ENCODE measurements at places on chromosomes 7 and 10. TPM values are rescaled to one million over a fixed set of nuclear protein-coding genes. Genes with fewer than 3 reads are reported as not detected.
A peak's percentile ranks its signal among the peaks of the same experiment; 100 is the strongest.

Gene ADAMTS14
- 0.53 TPM for total RNA-seq

- peak; percentile 65 for DNase-seq
Measured at GRCh38 chr7:5421714-5422395, 1.8 kb downstream of the TNRC18 start.

DNA sequence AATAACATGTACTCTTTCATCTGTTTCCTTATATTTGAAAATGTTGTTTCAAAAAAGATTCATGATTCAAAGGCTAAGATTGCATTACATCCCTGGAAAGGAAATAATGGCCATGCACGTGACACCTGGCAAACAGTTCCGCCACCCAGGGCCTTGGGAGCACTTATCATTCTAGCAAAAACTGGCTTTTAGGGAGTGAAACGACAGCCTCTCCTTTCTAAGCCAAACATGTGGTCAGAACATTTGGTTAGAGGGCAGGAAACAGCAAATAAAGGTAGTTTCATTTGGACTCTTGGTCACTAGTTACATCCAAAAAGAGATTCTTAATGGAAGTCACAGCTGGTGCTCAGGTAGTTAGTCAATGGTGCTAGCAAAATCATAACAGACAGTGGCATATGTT, 83.5 kb downstream of the FAS start:
- DNase-seq = peak; percentile 61

Gene CYP2C9
- 0.18 TPM for total RNA-seq

GRCh38 chr10:49080071-49080470, 35.3 kb downstream of the VSTM4 start:
- DNase-seq = no peak

DNA sequence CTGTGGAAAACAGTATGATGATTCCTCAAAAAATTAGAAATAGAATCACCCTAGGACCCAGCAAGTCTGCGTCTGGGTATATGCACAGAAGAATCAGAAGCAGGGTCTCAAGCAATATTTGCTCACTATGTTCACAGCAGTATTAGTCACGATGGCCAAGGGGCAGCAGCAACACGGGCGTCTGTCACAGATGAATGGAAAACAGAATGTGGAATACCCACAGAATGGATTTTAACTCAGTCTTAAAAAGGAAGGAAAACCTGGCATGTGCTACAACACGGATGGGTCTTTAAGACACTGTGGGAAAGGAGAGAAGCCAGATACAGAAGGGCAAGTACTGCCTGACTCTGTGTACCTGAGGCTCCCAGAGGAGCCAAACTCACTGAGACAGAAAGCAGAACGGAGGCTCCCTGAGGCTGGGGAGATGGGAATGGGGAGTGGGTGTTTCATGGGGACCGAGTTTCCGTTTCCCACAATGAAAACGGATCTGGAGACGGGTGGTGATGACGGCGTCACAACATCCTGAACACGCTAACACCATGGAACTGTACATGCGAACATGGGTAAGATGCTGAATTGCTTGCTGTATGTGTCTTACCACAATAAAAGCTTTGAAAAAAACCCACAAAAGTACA, 36.7 kb upstream of the INPP5A start:
- no peak for DNase-seq

Gene SPOCK2
- total RNA-seq = 9.8 TPM

- DNase-seq = no peak
Measured at GRCh38 chr10:62912086-62912485, 95.9 kb upstream of the EGR2 start.

Gene ENTPD1
- 11.8 TPM for total RNA-seq

DNA sequence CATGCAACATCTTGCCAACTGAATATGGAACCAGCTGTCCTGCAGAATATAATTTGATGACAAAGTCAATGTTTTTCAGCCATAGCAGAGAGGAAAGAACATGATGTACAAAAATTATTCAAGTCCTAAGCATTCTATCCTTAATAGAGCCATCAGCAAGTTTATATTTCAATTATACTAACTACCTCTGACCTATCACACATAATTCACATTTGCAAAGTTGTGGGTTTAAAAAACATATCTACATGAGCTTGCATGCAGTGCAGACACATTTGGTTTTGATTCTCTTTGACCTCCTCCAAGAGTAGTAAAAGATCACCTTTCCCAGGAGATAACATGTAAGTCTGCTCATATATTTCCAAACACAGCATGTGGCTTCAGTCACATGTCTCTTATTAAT, 126.0 kb upstream of the FGFR2 start:
- DNase-seq = no peak

Gene TMEM270
- not detected for total RNA-seq

- no peak for DNase-seq
Measured at GRCh38 chr7:85457911-85458310, 271.1 kb upstream of the SEMA3D start.

- no peak for DNase-seq
Measured at GRCh38 chr7:28142650-28143049, 37.9 kb downstream of the JAZF1 start.

DNA sequence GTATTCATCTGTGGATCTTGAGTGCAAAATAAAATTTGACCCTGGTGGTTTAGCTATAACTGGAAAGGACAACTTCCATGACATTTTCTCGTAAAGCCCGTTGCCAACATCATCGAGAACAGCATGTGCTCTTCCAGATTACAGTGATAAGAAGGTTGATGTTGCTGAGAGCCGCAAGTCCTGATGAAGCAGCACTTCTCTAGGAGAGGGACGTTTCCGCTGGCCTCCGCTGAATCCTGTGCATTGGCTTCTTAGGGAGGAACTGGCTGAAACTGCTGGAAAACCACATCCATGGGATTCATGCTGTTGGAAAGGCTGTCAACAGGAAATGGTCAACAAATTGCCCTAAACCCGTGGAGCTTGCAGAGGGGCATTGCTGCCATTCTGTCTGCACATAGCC, 21.4 kb upstream of the ABCB5 start:
- DNase-seq = no peak

Gene RHEB
- 110 TPM for total RNA-seq

Gene MMS19
- total RNA-seq = 31.9 TPM

Gene EPO
- total RNA-seq = not detected

Gene ACHE
- total RNA-seq = 8.5 TPM

Gene WNT16
- not detected for total RNA-seq

DNA sequence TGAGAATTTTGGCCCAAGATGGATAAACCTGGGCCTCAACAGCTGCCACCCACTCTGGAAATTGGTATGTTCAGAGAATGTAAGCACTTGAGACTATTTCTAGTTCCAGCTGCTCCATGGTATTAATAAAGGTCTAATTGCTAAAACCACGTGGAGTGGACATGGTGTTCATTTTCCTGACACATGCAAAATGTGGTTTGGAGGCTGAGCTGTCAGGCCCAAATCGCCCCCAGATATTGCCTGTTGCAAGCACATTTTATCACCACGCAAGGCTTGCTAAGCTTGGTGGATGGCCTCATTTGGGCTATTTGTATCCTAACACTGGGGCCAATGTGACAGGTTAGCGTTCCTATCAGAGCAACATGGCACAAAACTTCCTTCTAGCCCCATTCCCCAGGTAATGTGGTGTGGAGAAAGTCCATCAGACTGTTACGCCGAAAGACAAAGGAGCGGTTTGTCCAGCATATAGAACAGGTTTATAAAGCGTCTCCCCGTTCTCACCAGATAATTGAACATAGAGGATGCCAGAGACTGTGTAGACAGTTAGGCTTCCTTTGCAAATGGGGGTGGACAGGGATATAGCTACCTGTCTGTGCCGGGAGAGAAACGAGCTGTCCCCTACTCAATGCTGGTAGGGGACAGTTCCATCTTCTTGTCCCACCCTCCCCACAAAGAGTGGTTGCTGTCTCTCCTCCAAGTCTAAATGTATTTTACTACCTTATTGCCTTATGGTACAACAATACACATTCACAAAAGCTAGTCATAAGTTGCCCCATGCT, 78.0 kb upstream of the ANKRD1 start:
- DNase-seq = no peak

DNA sequence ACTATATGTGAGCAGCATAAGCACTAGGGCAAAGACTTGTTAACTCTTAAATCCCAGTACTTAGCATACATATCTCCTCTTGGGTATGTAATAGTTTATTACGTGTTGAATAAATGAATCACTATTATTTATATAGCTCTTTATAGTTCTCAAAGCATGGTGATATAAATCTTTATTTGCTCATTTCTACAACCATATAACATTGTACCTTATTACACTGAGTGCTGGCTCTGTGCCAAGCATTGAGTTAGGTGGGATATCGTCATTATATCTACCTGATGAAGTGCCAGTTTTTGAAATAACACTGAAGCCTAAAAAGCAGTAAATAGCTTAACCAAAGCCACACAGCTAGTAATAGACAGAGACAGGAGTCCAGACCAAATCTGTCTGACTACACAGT, 27.9 kb downstream of the AHR start:
- DNase-seq = no peak

Gene ADIRF
- total RNA-seq = 269 TPM

- no peak for DNase-seq
Measured at GRCh38 chr10:15609246-15609645, 110.5 kb downstream of the ITGA8 start.

DNA sequence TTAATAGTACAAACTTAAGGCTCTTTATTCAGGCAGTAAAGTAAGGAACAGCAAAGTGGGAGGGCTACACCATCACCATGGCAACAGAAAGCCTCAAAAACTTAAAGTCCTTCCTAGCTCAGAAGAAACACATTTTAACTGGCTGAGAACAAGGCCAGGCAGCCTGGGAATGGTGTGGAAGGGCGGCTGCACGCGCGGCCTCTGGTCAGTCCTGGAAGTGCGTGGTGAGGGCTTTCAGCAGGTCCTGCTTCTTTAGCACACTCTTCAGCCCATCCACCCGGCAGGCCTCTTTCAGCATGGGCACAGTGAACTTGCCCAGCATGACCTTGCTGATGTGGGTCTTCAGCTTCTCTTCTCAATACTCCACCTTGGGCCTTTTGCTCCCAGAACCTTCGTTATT, 133.0 kb downstream of the CYP26A1 start:
- no peak for DNase-seq

- DNase-seq = no peak
Measured at GRCh38 chr7:43631559-43631958, 48.7 kb downstream of the STK17A start.

- DNase-seq = peak; percentile 66
Measured at GRCh38 chr10:110410329-110411046, 87.2 kb upstream of the DUSP5 start.

- DNase-seq = no peak
Measured at GRCh38 chr10:11224792-11225416, 207.2 kb downstream of the CELF2 start.

GRCh38 chr10:80410578-80411145, 2.3 kb downstream of the PRXL2A start:
- DNase-seq = no peak

GRCh38 chr10:121828045-121828444, 99.8 kb downstream of the ATE1 start:
- DNase-seq = no peak

DNA sequence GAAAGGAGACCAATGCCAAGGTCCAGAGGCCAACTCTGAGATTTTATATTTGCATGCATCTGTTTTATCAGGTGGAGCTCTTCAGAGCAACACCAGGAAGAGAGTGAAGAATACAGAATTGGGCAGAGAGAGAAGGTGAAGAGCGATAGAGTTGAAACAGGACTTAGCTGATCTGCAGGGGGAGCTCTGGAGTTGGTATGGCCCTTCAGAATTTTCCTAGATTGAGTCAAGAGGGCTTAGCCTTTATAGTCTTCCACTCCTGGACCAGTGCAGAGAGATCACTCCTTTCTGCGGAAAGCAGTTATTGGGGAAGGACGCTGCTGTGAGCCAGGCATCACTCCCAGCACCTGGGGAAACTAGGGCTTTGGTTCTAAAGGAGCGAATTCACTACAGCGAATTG, 105.0 kb upstream of the DGKB start:
- no peak for DNase-seq
